ENCODE measurements at places on chromosomes 12 and 14. TPM values are rescaled to one million over a fixed set of nuclear protein-coding genes. Genes with fewer than 3 reads are reported as not detected.

P2RX2 gene
- total RNA-seq: not detected

EPYC gene
- total RNA-seq: not detected

PARPBP gene
- 31.9 TPM for total RNA-seq

RFX4 gene
- total RNA-seq: 52.1 TPM

OR6C68 gene
- not detected for total RNA-seq

C1QL4 gene
- 0.63 TPM for total RNA-seq

TSHR gene
- total RNA-seq: not detected

CLEC9A gene
- total RNA-seq: not detected

KLHDC1 gene
- 2.0 TPM for total RNA-seq

REM2 gene
- 3.0 TPM for total RNA-seq

PGF gene
- 2.9 TPM for total RNA-seq

NID2 gene
- total RNA-seq: 42.5 TPM

ZNF891 gene
- total RNA-seq: 3.9 TPM

ARHGEF25 gene
- 43.8 TPM for total RNA-seq

ZNF385A gene
- 20.8 TPM for total RNA-seq

CPNE6 gene
- total RNA-seq: not detected

DNAJC22 gene
- 0.35 TPM for total RNA-seq

PAX9 gene
- total RNA-seq: not detected

Data from neural crest cell (in vitro differentiated cells).